ENCODE measurements at places on chromosomes 13 and 19.
A peak's percentile ranks its signal among the peaks of the same experiment; 100 is the strongest.

DNA sequence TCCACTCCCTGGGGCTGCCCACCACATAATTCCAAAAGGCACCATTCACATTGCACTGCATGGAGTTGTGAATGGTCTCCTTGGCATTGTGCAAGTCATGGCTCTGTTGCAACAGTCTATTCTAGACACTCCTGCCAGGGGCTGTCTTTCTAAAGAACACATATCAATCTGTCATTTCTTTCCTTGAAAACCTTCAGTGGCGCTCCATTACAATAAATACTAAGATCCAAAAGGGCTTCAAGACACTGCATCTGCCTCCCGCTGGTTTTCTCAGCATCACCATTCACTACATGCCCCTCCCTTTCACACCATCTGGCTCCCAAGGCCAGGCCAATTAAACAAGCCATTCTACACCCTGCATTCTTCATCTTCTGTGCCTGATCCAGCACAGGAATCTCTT, 32.2 kb upstream of the TM9SF2 start:
- ATAC-seq, result no peak

DNA sequence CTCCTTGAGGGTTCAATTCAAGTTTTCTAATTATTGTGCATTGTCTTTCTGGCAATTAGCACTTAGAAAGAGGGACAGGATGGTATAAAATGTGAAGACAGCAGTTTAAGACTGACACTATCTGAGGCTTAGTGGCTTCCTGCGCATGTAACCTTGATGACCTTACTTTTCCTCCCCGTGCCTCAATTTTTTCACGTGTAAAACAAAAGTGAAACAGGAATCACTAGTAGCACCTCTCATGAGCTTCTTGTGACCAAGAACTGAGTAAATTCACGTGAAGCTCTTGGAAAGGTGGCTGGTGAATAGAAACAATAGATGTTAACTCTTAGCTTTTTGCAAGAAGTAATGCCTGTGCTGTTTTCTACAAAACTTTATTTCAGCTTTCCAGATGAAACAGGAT, 233.9 kb downstream of the LMO7 start:
- ATAC-seq, result no peak

DNA sequence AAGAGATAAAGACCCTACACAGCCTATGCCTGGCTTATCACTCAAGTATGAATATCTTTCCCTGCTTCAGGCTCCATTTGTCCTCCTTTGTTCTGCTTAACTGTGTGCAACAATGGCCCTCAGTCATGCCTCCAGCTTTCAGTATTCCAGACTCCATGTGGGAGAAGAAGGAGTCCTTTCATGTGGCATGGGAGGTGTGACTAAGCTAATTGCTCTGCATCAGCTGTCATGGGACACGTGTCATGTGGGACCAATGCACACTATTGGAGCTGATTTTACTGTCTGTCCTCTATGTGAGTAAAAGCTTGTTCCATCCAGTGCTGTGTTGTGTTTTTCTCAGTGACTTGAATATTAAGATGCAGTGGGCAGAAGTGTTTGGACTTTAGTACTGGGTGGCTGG, 1198.3 kb downstream of the OLFM4 start:
- no peak for ATAC-seq

GRCh38 chr19:2796659-2797266, 11.5 kb downstream of the THOP1 start:
- peak; percentile 19 for ATAC-seq

- ATAC-seq, result no peak
These were observed 4.3 kb upstream of the ZNF497 start for GRCh38 chr19:58366585-58367430.

DNA sequence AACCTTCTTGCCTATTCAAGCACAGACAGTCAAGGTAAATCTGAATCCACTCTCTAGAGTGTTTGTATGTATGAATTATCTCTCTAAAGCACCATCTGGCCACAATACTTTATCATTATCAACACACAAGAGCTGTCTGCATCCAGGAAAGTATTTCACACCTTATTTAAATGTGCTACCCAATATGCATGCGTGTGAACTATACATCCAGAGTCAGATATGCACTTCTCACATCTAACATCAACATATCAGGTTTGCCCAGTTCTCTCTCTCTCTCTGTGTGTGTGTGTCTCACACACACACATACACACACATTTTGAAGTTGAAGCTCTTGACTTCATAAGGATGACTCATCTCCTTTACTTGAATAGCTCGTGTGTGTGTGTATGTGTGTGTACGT, 697.5 kb upstream of the PCDH20 start:
- no peak for ATAC-seq

GRCh38 chr19:56699552-56699951, 28.0 kb upstream of the ZNF835 start:
- no peak for ATAC-seq

- peak; percentile 56 for ATAC-seq
These were observed 3.4 kb upstream of the PRAM1 start for GRCh38 chr19:8505680-8506401.

DNA sequence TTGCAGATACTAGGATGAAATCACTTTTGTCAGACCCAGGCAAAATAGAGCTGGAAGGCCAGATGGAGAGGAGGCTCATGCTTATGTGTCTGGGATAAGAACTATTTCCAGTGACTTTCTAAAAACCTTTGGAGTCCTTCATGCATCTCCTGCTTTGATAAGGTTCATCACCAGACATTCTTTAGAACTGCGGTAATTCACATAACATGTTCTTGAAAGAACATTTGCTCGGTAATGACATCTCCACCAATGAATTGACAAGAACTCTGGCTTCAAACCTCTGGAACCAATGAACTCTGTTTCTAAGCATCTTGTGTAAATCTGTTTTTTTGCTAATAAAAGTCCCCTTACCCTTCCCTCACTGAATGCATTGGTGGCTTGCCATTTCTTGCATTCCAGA, 112.0 kb upstream of the KL start:
- ATAC-seq, result no peak

DNA sequence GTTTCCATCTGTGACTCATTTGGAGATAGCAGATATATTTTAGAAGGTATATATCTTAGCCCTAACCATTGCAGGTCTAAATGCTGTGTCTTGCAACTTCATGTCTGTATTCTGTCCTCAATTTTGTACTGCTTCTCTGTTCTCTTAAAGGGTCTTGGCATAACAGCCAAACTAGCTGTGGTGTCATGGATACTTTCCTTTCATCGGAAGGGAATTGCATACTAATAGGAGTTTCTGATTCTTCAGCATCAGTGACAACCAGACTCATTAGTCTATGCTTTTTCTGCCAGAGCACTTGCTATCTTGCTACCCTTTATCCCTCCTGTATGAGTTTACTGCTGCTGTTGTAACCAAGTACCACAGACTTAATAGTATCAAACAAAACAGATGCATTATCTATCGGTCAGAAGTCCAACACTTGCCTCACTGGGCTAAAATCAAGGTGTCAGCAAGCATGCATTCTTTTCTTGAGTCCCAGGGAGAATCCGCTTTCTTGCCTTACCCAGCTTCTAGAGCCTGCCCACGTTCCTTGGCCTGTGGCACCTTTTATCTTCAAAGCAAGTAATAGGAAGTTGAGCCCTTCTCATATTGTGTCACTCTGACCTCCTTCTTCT, 253.1 kb downstream of the HS6ST3 start:
- no peak for ATAC-seq

GRCh38 chr13:42649831-42650230, 75.9 kb downstream of the TNFSF11 start:
- ATAC-seq, result no peak

DNA sequence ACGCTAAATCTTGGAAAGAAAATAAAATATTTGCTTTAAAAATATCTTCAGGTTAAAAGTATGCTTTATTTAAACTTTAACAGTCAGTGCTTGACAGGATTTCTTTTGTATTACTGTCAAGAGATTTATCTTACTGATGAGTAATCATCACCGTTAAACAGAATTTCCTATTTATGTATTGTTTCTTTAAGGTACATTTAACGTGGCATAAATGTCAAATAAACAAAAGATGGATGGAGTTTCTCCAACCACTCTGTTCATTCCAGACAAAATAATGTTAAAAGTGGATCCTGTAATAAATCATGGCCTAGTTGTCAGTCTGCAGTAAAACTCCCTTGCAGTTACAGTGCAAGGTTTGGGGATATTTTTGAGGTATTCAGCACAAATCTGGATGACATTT, 298.3 kb downstream of the DIAPH3 start:
- ATAC-seq, result no peak

DNA sequence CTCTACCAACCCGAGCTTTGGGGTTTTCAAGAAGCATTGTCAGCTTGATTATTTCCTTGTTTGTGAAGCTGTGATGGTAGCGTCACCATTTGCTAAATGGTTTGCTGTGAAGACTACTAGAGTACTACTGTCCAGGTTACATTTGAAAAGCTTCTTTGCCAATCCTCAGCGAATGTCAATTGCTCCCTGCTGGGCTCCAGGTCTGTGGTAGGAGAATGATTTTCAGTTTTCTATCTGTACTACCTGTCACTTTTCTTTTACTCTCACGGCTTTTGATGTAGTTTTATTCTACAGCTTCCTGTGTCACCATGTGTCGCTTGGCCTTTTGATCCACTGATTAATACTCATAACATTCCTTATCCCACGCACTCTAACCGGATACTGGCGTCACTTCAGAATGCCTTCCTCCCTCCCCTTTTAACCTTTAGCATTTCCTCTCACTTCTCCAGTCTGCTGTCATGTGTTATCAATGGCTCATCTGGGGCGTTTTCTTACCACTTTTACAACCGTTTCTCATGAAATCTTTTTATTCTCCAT, 7.5 kb upstream of the GPR183 start:
- ATAC-seq, result no peak

GRCh38 chr13:75818179-75818967, 182.2 kb downstream of the LMO7 start:
- ATAC-seq, result no peak

DNA sequence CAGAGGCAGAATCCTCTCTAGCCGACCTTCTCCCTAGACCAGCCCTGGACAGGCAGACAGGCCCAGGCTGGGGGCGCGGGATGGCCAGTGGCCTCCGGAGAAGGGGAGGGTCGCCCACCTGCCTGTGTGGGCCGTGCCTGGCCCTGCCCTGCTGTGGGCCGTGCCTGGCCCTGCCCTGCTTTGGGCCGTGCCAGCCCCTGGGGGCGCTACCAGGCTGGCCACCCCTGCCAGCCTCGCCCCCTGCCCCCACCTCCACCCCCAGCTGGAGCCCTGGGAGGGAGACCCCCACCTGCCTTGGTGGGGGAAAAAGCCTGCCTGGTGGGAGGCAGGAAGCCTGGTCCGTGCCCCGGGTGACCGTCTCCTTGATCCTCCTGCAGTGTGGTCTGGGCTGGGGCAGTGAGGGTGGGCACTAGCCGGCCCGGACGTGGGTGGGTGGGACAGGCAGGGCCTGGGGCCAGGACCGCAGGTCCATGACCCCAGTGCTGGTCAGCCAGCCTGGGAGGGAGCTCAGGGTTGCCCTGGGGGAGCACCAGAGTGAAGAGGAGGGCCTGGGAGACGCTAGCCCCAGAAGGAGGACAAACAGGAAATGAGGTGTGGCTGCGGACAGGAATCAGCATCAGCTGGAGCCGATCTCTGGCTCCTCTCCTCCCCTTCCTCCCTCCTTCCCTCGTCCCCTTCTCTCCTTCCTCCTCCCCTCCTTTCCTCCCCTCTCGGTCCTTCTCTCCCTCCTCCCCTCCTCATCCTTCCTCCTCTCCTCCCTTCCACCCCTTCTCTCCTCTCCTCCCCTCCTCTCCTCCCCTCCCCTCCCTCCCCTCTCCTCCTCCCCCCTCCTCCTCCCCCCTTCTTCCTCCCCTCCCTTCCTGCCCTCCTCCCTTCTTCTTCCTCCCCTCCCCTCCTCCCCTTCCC, 5.1 kb upstream of the MKNK2 start:
- ATAC-seq, result no peak

GRCh38 chr13:67221630-67222226, 8.4 kb downstream of the PCDH9 start:
- no peak for ATAC-seq

DNA sequence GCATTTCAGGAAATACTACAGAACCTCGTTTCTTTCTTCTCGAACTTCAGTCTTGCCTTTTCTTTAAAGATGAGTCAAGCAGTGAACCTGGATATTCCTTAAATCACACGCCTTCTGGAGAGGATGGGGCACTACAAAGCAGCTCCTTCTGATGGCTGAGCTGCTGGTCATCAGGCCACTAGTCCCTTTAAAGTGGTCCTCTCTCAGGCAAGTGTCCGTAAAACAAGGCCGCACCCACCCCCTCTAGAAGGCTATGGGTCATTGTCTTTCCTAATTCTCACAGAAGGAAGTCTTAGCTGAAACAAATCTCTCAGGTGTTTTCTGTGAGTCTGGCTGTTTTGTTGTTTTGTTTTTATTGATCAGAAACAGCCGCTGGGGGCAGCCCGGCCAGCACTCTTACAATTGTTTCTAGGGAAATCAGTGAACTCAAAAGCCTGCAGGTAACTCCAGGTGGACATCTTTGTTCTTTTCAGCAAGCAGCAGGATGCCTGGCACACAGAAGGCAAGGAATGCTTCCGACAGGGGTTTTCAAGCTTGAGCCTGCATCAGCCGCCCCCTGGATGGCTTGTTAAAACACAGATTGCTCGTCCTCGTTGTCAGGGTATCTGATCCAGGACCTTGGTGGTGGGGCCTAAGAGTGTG, 45.4 kb downstream of the MBNL2 start:
- peak; percentile 38 for ATAC-seq

- no peak for ATAC-seq
These were observed 36.0 kb downstream of the INSR start for GRCh38 chr19:7258041-7258839.
